ENCODE measurements at places on chromosomes 4 and X. TPM values are rescaled to one million over a fixed set of nuclear protein-coding genes. Genes with fewer than 3 reads are reported as not detected.

DNA sequence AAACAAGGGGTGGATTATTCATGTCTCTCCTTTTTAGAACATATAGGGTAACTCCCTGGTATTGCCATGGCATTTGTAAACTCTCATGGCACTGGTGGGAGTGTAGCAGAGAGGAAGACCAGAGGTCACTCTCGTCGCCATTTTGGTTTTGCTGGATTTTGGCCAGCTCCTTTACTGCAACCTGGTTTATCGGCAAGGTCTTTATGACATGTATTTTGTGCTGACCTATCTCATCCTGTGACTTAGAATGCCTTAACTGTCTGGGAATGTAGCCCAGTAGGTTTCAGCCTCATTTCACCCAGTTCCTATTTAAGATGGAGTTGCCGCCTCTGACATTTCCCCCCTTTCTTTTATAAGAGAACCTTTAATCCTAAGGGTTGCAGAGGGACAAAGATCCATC, 45.8 kb downstream of the MGST2 start:
- DNase-seq, result peak; percentile 55

TCEAL6 gene
- total RNA-seq, result not detected

GRCh38 chrX:78377186-78377585, 49.8 kb upstream of the CYSLTR1 start:
- DNase-seq, result no peak

PPP2R2C gene
- 0.27 TPM for total RNA-seq

DNA sequence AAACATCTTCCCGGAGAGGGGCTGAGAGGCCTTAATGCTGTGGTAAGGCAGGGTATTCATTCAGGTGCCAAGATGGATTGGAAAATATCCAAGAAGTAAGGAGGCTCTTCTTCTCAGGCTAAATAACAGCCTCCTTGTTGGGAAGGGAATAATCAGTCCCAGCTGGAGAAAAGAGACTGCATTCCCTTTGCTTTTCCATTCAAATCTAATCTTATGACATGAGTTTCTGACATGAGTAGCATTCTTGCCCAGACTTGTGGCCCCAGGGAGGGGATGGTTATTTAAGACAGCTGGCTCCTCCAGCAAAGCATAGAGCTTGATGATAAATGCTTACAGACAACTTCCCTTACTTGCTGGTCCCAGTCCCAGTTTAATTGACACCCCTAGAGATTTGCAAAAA, 98.3 kb downstream of the DCLK2 start:
- no peak for DNase-seq

DNA sequence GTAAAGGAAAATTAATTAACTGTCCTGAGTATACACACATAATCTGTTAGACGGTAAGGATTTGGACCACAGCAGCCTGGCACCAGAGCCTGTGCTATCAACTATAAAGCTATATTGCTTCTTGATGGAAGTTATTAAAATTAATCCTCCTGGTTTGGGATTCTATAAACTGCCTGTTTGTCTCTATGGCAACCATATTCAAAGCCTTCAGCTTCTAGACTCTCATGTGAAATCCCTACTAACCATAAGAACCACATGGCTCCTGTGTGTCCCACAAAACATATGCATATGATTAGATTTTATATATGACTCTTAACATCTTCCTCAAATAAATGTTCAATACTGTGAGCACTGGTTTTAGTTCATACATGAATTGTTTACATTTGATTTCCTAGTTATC, 380.8 kb downstream of the ANKRD50 start:
- DNase-seq, result no peak

- no peak for DNase-seq
Observed at GRCh38 chr4:25870081-25870480, 7.3 kb upstream of the SEL1L3 start.

GRCh38 chrX:104565791-104566680, at the start of gene IL1RAPL2:
TSS of gene IL1RAPL2 (plus strand) at chrX:104566199.
- peak; percentile 14 for DNase-seq

- no peak for DNase-seq
Observed at GRCh38 chrX:2618516-2618915, 72.6 kb upstream of the CD99 start.

PNCK gene
- 74.4 TPM for total RNA-seq

- DNase-seq, result no peak
Observed at GRCh38 chr4:138707746-138708677, 307.6 kb upstream of the NOCT start.

TRPC5OS gene
- not detected for total RNA-seq

DNA sequence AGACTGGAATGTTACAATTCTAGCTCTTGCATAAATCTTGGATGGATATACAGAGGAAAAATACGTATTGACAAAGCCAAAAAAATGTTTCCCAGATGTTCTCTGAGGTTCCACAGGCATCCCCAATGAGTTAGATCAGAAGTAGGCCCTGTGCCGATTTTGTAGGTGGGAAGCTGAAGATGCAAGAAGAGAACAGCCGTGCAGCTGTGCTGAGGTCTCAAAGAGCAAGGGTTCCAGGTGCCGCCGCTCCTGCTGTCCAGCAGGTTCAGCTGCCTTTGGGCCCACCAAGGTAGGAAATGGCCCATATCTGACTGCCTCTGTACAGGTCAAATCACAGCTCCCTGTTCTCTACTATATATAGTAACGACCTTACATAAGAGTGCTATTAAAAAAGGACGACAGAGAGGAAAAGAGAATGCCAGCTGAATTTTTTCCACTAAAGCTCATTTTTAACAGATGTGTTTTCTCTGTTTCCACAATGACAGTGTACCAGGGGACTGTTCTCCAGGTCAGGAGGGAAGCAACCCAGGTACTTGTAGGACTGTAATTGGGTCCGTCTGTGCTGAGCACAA, 155.6 kb downstream of the CBR4 start:
- DNase-seq, result no peak

ARHGAP4 gene
- total RNA-seq, result 44.9 TPM

PCDH19 gene
- 0.41 TPM for total RNA-seq

DNA sequence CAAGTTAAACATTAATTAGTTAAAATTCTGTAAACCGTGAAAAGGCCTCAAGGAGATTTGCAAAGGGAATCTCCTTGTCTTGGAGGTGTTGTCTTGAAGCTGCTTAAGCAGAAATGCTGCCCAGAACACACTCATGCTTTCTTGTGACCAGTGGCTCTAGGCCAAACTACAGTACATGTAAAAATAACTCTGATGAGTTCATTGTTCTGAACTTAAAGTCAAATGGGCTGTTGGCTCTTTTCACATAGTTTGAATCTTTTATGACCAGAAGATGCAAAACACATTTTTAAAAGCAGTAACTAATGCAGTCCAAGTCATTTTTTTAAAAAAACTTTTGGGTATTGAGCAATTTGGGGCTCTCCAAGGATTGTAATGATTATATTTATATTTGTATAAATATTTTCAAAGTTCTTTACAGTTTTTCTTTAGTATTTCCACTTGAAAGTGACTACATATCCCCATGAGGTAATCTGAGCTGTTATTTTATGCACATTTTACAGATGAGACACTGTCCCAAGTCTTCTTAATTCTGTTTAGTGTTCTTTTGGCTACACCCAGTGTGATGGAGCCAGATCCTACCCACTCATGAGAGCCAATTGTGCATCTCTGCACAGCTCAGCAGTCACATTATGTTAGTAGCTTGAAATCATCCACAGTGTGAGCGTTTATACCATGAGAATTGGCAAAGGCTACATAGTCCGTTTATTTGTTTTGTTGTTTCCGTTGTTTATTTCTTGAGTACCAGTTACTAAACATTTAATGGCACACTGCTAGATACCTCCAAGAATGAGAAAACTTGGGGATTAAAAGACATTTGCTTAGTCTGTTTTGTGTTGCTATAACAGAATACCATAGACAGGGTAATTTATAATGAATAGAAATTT, 112.8 kb upstream of the ATXN3L start:
- DNase-seq, result no peak

PRRG3 gene
- total RNA-seq, result 3.2 TPM

DNA sequence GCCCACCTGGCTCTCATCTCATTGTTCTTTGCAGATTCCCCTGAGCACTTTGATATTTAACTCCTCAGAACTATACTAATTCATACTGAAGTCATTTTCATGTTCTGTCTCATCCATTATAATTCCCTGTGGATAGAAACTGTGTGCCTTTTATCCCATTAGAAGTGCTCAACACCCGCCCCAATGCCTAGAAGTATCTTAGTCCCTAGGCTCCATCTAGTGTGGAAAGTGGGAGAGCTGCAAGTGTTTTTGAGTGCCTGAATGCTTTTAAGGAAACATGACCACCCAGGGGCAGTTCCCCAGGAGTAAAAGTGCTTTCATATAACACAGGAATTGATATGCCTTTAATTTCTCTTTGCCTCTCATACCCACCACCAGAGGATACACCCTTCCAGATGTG, 117.0 kb downstream of the CHRDL1 start:
- DNase-seq, result no peak

ZXDB gene
- 4.6 TPM for total RNA-seq

DNA sequence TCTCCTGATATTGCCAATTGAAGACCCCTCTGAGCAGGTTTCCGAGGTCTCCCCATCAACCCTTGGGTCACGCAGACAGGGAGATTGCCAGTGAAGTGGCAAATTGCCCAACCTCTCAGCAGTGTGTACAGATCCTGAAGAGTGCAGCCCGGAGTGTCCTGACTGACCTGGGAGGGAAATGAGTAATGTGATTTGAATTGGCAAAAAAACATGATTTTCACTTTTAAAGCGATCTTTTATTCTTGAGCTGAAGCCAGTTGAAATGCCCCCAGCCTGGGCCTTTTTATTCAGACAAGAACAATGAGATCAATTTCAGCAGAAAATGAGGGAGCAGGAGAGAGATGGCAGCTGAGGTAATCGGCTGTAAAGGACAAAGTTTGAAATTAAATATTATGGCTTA, 401.8 kb downstream of the RAPGEF2 start:
- DNase-seq, result no peak

- DNase-seq, result no peak
Observed at GRCh38 chr4:38532908-38533499, 131.0 kb upstream of the KLF3 start.

CHST7 gene
- 10.3 TPM for total RNA-seq

HMX1 gene
- not detected for total RNA-seq

TMPRSS11A gene
- not detected for total RNA-seq

DNA sequence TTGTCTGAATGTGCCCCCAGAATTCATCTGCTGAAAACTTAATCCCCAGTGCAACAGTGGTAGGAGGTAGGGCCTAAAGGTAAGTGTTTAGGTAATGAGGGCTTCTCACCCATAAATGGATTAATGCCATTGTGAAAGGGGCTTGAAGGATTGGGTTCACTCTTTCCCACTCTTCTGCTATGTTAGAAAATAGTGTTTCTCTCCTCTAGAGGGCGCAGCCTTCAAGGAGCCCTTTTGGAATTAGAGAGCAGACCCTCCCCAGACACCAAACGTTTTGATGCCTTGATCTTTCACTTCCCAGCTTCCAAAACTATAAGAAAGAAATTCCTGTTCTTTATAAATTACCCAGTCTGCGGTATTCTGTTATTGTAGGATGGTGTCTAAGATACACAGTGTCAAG, 706.4 kb downstream of the SMARCA1 start:
- no peak for DNase-seq

DNA sequence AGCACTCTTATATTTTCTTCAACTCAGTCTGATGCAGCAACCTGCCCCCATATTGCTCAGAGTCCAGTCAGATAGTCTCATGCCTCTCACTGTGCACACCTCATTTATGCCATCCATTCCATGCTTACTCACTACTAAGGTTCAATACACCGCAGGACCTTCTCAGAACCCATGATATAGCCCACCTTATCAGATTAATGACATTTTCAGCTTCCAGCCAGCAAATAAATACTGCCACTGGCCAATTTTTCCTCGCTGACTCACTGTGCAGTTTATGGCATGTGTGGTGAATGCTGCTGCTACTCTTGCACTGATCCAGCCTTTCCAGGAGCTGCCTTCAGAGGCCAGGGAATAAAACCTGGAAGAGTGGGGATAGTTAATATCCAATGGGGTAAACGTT, 380.6 kb upstream of the SPOCK3 start:
- DNase-seq, result no peak

- no peak for DNase-seq
Observed at GRCh38 chr4:169367826-169368225, 97.1 kb upstream of the SH3RF1 start.

- DNase-seq, result no peak
Observed at GRCh38 chr4:117425636-117426035, 340.3 kb upstream of the TRAM1L1 start.

- no peak for DNase-seq
Observed at GRCh38 chr4:53783208-53783859, 192.0 kb upstream of the LNX1 start.

DNA sequence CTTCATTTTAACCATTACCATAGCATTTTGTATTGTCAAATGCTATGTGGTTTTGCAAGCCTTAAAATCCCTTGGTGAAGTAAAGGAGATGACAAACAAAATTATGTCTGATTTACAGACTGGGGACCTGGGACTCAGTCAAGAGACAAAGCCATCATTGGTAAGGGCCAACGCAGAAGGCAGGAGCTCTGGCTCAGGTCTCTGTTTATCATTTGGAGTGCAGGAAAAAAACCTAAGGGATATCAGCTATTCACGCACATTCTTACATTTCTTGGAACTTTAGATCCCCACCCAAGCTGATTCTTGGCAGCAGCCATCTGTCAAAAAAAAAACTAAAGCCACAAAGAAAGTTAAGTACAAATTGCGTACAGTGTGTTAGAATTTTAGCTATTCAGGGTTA, 731.9 kb downstream of the STPG2 start:
- no peak for DNase-seq

HERC6 gene
- total RNA-seq, result 3.2 TPM

DNA sequence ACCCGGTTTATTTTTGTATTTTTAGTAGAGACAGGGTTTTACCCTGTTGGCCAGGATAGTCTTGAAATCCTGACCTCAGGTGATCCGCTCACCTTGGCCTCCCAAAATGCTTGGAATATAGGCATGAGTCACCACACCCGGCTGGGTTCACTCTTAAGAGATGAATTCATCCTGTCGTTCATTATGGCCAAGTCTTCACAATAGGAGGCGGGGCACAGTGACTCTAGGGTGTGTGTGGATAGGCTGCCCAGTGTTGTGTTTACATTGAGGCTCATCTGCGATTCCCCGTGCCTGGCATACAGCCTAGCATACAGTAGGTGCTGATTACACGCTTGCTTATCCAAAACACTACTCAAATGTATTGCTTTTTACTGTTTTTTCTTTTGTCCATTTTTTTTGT, 41.3 kb upstream of the IGFBP7 start:
- DNase-seq, result no peak

STARD8 gene
- total RNA-seq, result 11.6 TPM

DNA sequence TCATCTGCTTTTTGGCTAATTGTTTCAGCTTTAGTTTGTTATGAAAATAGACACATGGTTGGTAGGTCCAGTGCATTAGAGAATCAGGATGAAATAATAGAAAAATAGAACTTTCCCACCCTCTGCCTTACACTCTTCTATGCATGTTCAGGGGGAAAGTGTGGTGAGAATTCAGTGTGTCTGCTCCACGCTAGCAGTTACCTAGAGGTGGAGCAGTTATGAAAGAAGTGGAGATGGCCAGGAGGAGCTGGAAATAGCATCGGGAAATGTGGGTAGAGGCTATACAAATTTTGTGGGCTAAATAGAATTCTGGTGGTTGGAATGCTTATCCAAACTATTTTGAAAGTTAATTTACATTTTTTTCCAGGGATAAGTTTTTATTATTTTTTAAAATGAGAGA, 91.4 kb upstream of the MAD2L1 start:
- DNase-seq, result no peak

- DNase-seq, result no peak
Observed at GRCh38 chr4:139146926-139147629, 29.9 kb downstream of the ELF2 start.

KIF4A gene
- total RNA-seq, result 1.4 TPM
